T follicular helper cell (primary cell): ENCODE measurements at places on chromosomes 5 and 9.

DNA sequence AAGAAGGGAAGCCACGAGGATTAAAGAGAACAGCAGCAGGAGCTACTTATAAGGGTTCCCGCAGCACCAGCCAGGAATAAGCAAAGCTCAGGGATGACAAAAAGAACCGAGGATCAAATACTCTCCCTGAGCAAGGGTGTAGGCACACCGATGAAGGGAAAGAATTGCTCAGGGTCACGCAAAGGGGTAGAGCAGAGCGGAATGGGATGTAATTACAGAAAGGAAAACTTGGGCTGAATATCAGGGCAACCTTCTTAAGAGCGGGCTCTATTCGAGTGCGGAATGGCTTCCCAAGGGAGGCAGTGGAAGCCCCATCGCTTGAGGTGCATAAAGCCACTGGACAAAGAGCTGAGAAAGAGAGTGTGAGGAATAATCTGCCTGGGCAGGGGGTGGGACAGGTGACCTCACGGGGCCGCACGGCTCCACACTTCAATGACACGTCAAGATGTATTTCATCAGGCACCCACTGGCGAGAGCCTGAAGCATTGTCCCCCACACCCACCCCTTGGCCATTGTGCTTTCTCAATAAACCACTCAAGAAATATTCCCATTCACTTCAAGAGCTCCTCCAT, 162.2 kb downstream of the EBF1 start:
- no peak for DNase-seq

DNA sequence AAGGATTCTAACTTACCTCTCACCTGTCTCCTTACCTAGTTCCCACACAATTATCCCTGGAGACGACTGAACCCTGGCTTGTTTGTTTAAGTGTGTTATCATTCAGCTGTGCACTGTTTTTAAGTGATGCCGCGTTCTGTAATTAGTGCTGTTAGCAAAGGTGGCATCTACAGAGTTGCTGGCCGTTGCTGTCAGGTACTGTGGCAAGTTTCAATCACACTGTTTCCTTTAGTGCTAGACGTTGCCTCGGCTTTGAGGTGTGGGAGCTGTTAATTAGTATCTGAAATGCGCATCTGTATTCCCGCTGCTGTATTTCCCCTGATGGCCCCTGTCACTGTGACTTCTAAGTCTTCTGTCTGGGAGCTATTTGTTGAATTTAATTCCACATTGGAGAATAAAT, 193.8 kb upstream of the GAS1 start:
- DNase-seq = no peak

- no peak for DNase-seq
Measured at GRCh38 chr5:149588936-149589335, 7.6 kb downstream of the ARHGEF37 start.

- no peak for DNase-seq
Measured at GRCh38 chr5:132679166-132679565, 5.4 kb downstream of the IL4 start.

DNA sequence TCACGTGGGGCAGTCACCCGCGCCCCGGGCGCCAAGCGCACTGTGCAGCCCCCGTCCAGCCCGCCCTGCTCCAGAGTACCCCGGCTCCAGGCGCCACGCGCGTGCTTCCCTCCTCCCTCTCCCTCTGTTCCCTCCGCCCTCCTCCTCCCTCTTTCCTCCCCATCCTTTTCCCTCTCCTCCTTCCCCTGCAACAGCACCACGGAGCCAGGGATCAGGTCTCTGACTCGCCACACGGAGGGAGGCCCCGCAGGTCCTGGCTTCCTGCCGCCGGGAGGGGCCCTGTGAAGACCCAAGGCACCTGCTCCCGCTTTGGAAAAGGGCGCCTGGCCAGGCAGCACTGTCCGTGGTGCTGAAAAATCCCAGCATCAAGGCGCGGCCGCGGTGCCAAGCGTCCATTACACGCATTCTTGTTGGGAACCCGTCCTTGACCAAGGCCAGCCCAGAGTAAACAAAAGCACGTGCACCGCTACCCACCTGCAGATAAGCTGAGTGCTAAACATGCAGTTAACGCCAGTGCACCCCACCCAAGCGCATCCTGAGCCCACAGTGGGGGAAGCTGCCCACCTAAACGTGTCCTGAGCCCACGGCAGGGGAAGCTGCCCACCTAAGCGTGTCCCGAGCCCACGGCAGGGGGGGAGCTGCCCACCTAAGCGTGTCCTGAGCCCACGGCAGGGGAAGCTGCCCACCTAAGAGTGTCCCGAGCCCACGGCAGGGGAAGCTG, 21.7 kb downstream of the SLC6A18 start:
- DNase-seq = no peak

- DNase-seq = no peak
Measured at GRCh38 chr5:53256746-53257145, 147.2 kb upstream of the MOCS2 start.

DNA sequence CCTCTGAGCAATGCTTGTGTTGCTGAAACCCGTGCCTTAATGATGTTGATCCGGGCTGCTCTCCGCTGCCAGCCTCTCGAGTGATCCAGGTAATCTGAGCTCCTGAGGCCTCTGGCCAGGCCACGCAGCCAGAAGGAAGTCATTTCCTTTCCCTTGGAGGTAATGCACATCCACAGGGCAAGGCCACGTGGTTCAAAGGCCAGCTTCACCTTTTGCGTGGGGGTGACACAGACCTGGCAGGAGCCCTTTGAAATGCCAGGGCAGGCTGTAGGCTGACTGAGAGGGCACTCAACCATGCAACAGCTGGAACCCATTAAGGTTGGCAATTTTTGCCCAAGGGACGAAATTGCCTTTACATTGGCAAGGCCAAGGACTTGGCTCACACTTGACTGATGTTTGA, 80.4 kb downstream of the LIX1 start:
- DNase-seq = no peak

- no peak for DNase-seq
Measured at GRCh38 chr5:171428809-171429542, 9.5 kb downstream of the FGF18 start.

GRCh38 chr5:103298117-103298516, 39.6 kb downstream of the MACIR start:
- DNase-seq = no peak

DNA sequence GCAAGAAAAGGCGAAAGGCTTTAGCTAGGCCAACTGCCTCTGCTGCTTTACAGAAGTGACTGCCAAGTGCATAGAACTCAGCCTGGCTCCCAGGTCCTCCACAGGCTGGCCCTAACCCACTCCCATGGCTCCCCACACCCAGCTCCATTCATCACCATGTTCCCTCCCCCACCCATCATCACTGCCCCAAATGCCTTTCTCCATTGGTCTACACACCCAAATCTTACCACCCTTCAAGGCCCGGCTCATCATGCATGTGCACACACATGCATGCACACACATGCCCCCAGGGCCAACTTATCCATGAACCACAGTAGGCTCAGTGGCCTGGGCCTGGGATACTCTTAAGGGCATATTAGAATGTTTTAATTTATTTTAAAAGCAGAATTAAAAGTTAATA, 44.8 kb downstream of the ABCA1 start:
- no peak for DNase-seq

DNA sequence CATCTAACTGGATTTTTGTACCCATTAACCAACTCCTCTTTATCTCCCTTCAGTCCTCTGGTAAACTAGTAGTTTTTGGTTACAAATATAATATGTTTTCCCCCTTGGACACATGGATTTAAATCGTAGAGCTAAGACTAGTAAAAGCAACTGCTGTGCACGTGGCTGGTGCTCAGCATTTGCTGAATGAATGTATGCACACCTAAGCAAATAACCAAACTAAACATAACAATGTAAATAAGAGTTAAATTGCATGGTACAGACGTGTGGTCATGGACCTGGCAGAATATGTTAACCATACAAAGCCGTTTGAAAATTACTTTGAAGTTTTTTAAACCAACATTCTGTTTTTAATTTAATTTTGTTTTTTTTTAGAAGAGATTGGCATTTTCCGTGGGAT, 65.2 kb upstream of the FYB1 start:
- DNase-seq = no peak

DNA sequence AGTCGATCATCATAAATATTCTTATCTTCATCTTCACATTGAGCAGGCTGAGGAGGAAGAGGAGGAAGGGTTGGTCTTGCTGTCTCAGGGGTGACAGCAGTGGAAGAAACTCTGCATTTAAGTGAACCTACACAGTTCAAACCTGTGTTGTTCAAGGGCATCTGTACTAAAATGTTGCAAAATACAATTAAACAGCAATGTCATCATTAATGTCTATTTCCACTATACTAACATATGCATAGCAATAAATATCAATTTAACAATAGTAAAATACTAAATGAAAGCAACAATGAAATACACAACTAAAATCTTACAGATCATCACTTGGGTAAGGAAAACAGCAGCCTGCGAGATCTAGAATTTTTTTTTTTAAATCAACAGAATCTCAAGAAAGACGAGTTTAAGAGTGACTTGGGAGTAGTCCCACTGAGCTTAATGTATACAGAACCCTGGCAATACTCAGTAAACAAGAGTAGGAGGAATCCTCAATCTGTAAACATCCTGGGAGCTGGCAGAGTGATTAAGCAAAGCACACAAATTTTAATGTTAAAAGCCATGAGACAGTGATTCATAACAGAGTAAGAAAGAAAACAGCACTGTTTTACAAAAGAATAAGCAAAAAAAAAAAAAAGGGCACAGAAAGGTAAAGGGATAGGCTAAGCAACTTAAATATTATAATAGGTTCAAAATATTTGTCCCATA, 10.0 kb downstream of the HOMER1 start:
- DNase-seq = no peak

DNA sequence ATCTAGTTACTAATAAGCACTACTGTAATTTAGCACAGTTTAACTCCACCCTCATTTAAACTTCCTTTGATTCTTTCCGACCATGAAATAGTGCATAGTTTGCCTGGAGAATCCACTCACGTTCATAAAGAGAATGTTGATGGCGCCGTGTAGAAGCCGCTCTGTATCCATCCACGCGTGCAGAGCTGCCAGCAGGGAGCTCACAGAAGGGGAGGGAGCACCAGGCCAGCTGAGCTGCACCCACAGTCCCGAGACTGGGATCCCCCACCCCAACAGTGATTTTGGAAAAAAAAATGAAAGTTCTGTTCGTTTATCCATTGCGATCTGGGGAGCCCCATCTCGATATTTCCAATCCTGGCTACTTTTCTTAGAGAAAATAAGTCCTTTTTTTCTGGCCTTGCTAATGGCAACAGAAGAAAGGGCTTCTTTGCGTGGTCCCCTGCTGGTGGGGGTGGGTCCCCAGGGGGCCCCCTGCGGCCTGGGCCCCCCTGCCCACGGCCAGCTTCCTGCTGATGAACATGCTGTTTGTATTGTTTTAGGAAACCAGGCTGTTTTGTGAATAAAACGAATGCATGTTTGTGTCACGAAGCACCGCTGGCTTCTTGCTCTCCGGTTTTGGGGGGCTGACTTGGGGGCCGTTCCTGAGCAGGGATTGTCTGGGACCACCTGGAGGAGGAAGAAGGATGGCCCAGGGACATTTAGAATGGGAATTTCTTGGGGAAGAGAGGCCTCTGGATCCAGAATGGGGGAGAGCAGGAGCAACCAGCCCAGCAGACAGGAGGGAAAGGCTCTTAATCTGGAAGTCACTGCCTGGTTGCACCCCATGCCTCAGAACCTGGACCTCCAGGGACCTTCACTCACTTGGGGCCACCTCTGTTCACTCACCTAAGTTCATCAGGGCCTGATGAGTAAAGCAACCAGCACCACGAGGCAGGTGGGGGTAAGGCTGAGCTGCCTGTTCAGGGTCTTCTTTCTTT, 35.4 kb downstream of the CXXC5 start:
- DNase-seq = no peak

GRCh38 chr5:208449-209114, 9.4 kb downstream of the CCDC127 start:
- DNase-seq = no peak

GRCh38 chr5:137073189-137073588, 425.9 kb downstream of the SPOCK1 start:
- DNase-seq = no peak

DNA sequence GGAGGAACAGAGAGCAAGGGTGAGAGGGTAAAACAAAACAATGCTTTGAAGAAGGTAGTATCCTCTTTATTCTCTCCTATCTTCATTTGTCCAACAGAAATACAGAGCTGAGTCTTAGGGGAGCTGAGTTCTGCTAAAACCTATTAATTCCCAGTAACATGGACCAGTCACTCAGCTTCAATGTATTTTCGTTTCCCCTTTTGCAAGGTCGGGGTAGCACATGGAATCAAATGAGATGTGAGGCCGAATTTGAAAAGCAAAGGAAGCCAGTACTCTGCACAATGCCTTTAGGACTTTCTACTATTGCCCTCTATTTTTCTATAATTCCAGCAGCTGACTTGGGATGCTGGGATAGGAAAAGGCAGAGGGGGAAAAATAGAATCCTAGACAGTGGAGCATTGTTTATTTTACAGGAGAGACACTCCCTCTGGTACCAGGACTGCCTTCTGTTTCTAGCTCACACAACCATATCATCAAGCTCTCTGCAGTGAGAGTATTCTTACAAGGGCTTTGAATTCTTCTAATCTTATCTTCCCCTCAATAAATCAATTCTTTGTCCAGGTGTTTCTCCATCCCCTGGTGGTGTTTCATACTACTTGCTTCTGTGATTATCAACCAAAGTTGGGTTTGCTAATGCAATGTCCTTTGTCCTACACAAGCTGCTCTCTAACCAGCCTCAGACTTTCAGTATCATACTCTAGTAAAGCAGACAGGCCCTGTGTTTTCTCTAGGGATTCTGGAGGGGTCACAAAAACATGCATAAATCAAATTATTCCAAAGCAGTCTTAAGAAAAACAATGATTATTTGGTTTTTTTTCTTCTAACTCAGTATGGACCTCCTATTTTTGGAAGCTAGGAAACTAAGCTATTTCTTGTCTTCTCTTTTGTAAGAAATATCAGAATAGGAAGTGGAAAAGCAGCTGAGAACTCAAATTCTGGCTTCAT, 341.5 kb downstream of the OSTF1 start:
- no peak for DNase-seq

DNA sequence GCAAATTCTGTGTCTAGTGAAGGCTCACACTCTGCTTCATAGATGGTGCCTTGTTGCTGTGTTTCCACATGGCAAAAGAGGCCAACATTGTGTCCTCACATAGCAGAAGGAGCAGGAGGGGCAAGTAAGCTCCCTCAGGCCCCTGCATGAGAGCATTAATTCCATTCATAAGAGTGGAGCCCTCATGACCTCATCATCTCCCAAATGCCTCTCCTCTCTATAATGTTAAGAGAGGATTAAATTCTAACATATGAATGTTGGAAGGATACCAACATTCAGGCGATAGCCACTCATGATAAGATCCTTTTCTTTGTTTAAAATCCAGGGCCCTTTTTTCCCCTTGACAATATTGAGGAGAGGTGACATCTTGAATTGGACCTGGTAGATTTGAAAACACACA, 35.2 kb upstream of the PAM start:
- DNase-seq = no peak

DNA sequence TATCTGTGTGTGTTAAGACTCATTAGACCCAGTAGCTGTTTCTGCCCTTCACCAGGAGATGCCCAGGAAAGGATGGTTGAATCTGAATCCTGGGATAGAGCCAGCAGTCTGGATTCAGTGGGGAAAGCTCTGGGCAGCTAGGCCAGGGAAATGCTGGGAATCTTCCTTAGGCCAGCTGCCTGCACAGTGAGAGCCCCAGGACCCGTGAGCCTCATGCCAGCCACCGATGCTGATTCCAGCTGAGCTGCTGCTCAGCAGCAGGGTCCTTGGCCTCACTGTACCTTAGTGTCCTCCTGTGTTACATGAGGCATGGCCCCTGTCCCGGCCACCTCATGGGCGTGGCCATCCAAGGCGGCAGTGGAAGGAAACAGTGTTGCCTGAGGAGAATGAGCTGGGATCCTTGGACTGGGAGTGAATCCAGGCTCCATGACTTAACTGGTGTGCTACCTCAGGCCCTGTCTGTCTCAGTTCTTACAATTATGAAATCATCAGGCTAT, 87.1 kb downstream of the AMBP start:
- DNase-seq = no peak
